ENCODE measurements at places on chromosomes 16 and 17.

GRCh38 chr16:4660454-4661007 lies 32.8 kb upstream of the NUDT16L1 start:
- DNase-seq, result no peak

DNA sequence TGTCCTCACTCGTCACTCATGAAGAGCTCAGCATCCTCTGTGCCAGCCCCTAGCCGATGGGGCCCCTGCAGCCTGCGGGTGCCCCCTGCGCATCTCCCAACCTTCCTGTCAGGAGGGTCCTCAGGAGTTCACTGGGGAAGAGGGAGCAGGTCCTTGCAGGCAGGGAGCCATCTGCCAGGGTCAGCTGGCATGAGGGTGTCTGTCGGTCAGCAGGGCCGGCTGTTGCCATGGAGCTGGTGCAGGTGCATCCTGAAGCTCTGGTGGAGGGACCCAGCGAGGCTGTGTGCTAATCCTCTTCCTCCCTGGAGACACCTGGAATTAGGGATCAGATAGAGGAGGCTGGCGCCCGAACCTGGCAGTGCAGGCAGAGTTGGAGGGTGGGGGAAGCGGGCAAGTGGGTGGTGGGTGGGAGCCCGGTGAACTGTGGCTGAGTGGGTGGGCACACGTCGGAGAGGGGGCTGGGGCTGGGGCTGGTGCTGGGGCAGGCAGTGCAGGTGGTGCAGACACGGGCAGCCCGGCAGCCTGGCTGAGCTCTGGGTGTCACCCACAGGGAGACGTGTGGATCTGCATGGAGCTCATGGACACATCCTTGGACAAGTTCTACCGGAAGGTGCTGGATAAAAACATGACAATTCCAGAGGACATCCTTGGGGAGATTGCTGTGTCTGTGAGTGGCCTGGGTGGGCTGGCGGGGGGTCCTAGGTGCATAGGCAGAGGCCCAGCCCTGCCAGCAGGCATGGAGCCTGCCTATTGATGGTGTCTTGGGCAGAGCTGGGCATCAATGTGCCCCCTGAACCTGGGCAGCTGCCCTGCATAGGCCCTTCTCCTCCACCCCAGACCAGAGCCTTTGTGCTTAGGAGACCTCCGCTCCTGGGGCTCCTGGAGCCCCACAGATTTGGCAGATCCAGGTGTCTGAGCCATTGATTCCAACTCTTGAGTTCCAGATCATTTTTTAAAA lies 17.4 kb downstream of the MAP2K3 start:
- no peak for DNase-seq

DNA sequence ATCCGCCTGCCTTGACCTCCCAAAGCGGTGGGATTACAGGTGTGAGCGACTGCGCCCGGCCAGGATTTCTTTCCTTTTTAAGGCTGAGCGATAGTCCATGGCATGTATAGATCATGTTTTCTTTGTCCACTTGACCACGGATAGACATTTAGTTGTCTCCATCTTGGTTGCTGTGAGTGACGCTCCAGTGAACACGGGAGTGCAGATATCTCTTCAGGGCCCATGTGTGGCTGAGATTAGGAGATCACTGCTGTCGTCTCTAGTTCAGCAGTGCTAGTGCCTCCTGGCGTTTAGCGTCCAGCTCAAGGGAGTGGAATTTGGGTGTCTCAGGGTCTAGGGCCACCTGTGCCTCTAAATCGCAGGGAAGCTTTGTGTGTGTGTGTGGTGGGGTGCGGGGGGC lies 41.5 kb downstream of the ABCC1 start:
- DNase-seq, result no peak

- DNase-seq, result no peak
Measured at GRCh38 chr16:76899767-76900166, 291.2 kb upstream of the MON1B start.

- no peak for DNase-seq
Measured at GRCh38 chr16:49857423-49858181, 1.7 kb upstream of the ZNF423 start.

DNA sequence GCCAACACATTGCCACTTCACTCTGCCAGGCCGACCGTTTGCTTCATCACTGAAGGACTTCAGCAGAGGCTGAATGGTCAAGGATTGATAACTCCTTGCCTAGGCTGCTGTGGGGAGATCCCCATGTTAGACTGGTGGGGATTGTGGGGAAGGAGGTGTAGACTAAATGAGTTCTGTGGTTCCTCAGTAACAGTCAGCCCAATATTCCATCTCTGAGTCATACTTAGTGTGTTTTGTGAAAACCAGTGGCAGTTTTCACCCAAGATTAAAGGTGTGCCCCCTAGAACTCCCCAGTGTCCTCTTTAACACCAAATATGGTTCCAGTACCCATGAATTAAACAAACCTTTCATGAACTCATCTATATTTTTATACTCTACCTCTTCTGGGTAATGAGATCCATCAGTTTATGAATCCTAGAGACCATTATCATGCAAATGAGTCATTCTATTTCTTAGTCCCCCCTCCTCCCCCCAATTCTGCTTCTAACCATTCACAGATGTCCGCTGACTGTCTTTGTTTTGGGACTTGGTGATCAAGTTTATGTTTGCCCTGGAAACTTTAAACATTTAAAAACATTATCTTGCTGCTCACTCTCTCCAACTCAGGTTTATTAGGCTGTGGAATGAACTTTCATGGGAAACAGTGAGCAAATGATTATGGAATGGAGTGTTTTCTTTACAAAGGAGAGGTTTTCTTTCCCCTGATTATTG lies 66.8 kb upstream of the GAS7 start:
- no peak for DNase-seq

DNA sequence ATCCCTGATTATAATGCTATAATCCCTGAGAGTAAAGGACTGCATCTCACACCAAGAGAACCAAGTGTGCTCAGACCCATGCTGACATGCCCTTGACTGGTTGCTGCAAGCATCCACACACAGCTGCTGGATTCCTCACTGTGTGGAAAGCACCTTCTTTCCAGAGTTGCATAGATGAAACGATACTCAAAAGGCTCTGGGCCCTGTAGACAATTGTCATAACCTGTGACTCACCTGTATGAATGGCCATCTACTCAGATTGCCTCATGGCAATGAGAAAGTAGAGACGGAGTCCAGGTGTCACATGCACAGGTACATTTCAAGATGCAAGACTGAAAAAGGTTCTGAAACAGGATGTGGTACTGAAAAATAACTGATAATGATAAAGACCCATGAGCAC lies 58.1 kb downstream of the MPHOSPH6 start:
- DNase-seq, result no peak

DNA sequence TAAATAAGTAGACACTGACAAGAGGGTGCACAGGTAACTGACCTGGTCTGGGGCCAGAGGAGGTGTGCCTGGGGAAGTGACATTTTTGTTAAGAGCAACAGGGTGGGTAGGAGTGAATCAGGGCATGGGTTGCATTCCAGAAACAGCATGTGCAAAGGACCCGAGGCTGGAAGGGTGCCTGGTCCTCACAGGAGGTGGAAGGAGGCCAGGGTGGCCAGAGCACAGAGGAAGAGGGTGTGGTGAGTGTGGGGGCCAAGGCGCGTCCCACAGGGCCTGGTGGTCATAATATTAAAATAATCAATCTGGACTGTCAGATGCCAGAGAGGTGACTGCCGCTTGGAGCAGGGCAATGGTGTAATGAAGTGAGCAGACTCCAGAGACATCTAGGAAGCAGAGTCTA lies 14.3 kb downstream of the ARHGAP23 start:
- DNase-seq, result no peak

- no peak for DNase-seq
Measured at GRCh38 chr17:21194226-21194625, 19.7 kb downstream of the TMEM11 start.

DNA sequence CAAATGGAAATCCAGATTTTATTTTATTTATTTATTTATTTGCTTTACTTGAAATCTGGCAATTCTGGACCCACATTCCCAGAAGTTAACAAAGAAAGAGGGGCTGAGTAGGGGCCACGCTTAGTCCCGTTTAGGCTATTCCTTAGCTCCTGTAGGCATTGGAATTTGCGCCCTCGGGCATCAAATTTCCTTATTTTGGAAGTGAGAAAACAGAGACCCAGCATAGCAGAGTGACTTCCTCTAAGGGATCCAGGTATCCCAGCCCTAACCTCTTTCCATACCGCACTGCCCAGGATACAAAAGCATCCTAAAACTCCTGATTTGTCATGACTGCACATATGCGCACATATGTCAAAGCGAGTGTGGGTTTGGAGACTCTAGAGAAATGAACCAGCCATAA lies 19.0 kb upstream of the SMG1 start:
- DNase-seq, result no peak

GRCh38 chr16:7137560-7138330 lies 194.9 kb upstream of the RBFOX1 start:
- DNase-seq, result no peak
